ENCODE measurements at places on chromosomes 1 and 21. TPM values are rescaled to one million over a fixed set of nuclear protein-coding genes. Genes with fewer than 3 reads are reported as not detected.

GRCh38 chr1:226609836-226610455, 61.4 kb downstream of the STUM start:
- no peak for DNase-seq

- DNase-seq = no peak
These were observed 6.8 kb upstream of the KPNA6 start for GRCh38 chr1:32100807-32101708.

Gene POLR3C
- polyA plus RNA-seq = 34.3 TPM

Gene CD2
- polyA plus RNA-seq = 0.38 TPM

- no peak for DNase-seq
These were observed 164.5 kb upstream of the BEND5 start for GRCh38 chr1:48940962-48941732.

DNA sequence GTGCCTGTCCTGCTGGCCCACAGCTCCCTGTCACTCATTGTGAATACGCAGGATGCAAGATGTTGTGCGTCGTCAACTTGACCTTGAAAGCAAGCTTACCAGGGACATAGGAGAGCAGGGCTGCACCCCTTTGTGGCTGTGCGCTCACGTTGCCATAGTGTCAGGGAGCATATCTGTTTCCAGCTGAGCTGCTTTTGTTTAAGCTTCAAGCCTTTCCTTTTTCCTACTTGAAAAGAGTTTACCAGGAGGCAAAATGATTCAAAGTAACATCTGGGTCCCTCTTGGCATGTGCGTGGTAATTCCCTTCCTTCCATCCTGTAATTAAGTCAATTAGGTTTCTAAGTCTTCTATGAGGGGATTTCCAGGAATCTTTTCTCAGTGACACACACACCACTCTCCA, 537.1 kb downstream of the AJAP1 start:
- no peak for DNase-seq

- peak; percentile 41 for DNase-seq
These were observed 830 bp downstream of the INPP5B start for GRCh38 chr1:37945743-37946702.

DNA sequence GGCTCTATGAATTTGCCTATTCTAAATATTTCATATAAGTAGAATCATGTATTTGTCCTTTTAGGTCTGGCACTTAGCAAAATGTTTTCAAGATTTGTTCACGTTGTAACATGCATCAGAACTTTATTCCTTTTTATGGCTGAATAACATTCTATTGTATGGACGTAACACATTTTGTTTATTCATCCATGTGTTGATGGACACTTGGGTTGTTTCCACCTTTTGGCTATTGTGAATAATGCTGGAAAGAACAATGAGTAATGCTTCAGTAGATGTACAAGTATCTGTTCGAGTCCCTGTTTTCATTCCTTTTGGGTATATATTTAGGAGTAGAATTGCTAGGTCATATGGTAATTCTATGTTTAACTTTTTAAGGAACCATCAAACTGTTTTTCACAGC, 24.7 kb downstream of the SLC35A3 start:
- DNase-seq = no peak

Gene WNT3A
- polyA plus RNA-seq = 0.05 TPM

- DNase-seq = no peak
These were observed 2.0 kb downstream of the TMEM183A start for GRCh38 chr1:203009185-203009584.

DNA sequence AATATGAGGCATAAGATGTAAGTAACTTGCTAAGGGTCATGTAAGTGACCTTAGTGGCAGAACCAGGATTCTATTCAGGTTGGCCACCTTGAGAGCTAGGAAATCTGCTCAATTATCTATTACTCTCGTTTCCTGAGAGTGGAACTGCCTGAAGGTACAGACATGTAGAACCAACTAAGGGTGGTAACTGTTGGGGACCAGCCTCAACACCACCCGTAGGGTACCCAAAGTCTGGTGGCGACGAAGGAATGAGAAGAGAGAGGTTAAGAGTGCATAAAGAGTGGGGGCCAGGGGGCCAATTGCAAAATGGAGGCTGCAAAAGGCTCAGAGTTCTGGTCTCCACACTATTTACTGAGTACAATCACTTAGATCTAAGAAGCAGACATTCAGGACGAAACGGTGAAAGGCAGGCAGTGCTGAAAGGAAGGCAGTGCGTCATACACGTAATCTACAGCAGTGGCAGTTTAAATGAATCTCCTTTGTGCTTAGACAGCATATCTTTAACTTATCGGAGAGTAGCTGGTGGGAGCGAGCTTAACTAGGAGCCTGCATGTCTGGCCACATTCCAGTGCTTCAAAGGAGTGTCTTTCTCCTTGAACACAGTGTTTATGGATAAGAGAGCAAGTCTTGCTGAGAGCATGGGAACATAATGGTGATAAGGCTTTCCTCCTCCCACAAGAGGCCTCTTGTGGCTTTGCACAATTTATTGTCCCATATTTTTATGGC, 25.0 kb downstream of the SRSF4 start:
- DNase-seq = no peak

- DNase-seq = no peak
These were observed 111.2 kb downstream of the SPAG17 start for GRCh38 chr1:118073648-118074435.

Gene CELA2B
- polyA plus RNA-seq = 1.00 TPM

Gene PCAT6
- 1.4 TPM for polyA plus RNA-seq

GRCh38 chr1:245958016-245958415, 549.1 kb downstream of the SMYD3 start:
- DNase-seq = no peak

DNA sequence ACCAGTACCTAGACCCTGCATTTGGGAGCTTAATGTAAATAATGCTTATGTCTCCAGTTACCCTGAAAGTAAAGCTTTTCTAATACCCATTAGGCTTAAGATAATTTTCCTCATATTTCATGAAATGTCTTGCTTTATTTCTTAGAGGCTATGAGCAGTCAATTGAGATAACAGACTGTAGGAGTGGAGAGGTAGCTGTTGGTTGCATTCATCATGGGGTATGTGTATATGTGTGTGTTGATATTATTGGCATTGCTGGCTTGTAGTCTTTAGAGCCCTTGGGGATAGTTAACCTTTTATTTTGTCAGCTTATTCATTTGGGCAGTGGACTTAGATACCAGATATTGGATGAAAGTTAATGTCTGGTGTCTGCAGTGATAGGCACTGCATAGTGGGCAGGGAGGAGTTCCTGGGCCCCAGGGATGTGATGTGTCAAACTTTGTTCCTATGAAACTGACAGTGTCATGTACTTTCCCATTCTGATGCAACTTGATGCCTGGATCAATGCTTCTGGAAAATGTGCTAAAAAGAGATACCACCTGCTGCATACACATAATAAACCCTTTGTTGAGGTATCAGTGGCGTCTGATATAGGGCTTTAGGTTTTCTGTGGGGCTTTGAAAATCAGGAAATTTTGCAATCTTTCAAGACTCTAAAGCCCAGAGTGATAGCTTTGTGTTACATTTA, 83.9 kb downstream of the MAST2 start:
- no peak for DNase-seq

GRCh38 chr1:7489586-7489985, 281.5 kb upstream of the VAMP3 start:
- no peak for DNase-seq

DNA sequence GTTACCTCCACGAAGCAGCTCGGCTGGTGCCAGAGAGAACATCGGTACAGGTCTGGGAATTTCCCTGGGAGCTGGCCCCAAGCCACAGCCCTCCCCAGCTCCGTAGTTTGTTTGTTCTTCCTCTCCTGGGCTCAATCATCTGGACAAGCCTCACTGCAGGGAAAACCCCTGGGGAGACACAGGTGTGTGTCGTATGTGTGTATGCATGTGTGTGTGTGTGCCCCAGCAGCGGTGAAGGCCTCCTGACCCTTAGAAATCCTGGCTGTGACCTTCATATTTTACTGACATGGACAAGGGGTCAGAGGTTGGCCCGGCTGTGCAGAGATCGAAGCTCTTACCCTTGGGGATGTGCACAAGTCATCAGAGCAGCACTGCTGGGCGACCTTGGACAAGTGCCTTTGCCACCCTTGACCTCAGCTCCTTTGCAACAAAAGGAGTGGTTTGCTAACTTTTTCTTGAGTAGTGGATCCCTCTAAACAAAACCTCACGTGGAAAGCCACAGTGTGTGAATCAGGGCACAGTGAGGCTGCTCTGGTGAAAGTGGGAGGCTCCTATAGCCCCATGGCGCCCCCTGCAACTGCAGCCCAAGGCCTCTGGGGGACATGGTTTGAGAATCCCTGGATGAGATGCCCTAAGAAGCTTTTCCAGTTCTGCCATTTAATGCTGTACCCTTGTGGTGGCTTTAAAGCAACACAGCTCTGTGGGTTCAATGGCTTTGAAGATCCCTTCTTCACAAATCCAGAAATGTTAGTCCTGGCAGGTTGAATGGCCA, 12.3 kb upstream of the IL22RA1 start:
- DNase-seq = no peak

DNA sequence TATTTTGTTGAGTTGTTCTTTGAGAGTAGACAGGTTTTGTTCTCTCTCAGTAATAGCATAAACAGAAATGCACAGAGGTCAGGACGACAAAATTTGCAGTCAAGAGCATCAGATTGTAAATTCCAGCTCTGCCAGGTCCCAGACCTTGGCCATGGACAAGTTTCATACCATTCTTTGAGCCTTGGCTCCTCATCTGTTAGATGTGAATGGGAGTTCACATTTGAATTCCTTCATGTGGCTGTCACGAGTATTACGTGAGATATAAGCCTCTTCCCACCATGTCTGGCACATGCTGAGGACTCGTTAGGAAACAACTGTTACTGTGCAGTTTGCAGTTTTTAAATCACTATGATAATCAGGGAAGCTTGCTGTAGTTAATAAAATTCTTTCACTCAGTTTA, 93.2 kb upstream of the KCTD3 start:
- DNase-seq = peak; percentile 3

Gene SIK1
- 30.4 TPM for polyA plus RNA-seq

Gene FMOD
- polyA plus RNA-seq = 73.5 TPM

- no peak for DNase-seq
These were observed 17.5 kb downstream of the SLC26A9 start for GRCh38 chr1:205925736-205926135.

Gene NPHS2
- polyA plus RNA-seq = not detected

DNA sequence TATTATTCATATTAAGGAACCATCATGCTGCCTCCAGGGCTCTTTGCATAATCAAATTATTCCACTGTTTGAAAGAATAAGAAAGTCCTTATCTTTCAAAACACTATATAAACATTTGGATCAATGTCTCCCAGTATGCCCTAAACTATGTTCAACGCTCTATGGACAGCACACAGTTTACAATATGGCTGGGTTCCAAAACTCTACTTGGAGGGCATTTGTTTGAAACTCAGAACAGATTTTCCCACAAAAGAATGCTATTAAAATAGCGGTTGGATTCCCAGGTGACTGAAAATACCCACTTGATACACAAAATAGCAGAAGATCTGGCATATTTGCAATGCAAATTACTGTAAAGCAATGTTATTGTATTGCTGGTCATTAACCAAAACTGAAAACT, 3.2 kb downstream of the HAO2 start:
- DNase-seq = no peak

DNA sequence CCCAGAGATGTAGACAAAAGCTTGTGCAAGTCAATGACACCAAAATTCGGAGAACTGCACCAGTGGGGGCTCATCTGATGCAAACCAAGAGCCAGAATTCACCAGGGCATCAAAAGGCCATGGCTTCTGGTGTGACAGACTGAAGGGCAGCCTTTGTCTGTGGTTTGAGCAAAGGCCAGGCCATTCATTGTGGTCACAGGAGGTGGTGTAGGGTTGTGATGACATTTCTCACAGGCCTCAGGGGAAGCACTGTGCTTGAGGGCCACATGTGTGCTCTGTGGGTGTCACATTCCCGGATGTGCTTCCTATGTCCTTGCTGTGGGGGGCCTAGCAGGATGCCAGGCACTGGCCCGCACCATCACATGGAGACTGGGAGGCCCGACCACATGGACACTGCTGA, 22.5 kb upstream of the KCNE1 start:
- DNase-seq = no peak

GRCh38 chr1:196207612-196208217, 400.5 kb downstream of the KCNT2 start:
- DNase-seq = no peak

- DNase-seq = no peak
These were observed 1091.5 kb upstream of the B3GALT2 start for GRCh38 chr1:194277927-194278326.

DNA sequence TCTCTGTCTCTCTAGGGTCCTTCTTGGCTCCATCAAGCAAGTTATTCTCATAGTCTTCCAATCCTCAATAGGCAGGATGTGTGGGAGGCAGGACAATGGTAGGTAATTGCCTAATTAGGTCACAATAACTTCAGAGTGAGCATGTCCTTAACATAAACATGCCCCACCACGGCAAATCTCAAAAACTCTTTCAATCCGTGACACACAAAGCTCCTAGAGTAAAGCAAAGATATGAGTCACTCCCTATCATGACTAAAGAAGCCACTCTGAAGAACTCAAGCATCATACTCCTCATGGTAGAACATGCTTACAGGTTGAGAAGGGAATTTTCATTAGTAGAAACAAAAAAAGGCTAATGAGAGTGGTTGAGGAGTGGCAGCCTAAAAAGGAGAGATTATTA, 4.9 kb downstream of the HAO2 start:
- no peak for DNase-seq

Gene CHRM3
- polyA plus RNA-seq = 1.5 TPM

DNA sequence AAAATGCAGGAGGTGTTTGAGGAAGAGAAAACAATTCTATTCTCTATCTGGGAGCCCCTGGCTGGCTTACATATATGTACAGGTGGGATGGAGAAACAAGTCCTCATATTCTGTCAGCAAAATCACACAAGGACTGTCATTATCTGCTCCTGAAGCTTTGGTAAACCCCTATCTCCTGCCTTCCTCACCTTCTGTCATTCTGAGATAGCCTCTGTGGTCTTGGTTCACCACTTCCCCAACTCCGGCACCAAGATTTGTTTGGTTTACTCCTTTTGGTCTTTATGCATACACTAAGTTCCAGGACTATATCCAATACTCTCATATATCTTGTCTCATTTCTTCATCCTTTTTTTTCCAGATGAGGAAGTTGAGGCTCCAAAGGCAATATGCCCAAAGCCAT, 551.1 kb downstream of the PLPP3 start:
- no peak for DNase-seq

Gene KIF26B
- 5.8 TPM for polyA plus RNA-seq

Gene B3GALT5
- polyA plus RNA-seq = 1.2 TPM

DNA sequence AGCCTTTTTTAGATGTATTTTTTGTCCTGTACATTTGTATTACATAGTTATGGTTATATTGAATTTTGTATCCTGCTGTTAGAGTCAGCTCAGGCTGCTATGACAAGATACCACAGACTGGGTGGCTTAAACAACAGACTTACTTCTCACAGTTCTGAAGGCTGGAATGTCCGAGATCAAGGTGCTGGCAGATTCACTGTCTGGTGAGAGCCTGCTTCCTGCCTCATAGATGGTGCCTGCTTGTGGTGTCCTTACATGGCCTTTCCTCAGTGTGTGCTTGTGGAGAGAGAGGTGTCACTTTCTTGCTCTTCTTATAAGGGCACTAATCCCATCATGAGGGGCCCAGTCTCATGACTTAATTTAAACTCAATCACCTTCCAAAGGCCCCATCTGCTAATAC, 23.1 kb upstream of the MYSM1 start:
- no peak for DNase-seq

All from right lung (tissue), 10 donors.